ENCODE measurements at places on chromosomes 5 and 9. TPM values are rescaled to one million over a fixed set of nuclear protein-coding genes. Genes with fewer than 3 reads are reported as not detected.

DNA sequence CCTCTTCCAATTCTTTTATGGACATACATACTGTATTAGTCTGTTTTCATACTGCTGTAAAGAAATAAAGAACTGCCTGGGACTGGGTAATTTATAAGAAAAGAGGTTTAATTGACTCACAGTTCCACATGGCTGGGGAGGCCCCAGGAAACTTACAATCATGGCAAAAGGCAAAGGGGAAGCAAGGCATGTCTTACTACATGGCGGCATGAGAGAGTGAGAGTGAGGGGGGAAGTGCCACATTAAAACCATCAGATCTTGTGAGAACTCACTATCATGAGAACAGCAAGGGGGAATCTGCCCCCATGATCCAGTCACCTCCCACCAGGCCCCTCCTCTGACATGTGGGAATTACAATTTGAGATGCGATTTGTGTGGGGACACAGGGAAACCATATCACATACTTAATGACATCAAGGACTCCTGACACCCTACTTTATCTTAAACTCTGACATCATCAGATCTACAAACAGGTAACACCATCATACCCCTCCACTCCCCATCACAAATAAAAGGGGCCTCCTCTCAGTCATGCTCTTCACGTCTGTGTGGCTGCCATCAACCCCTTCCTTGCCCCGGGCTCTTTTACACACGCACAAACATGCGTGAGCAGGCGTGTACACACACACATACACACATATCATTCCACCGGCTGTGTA lies 9.7 kb downstream of the ANKRD33B start:
- no peak for DNase-seq

DNA sequence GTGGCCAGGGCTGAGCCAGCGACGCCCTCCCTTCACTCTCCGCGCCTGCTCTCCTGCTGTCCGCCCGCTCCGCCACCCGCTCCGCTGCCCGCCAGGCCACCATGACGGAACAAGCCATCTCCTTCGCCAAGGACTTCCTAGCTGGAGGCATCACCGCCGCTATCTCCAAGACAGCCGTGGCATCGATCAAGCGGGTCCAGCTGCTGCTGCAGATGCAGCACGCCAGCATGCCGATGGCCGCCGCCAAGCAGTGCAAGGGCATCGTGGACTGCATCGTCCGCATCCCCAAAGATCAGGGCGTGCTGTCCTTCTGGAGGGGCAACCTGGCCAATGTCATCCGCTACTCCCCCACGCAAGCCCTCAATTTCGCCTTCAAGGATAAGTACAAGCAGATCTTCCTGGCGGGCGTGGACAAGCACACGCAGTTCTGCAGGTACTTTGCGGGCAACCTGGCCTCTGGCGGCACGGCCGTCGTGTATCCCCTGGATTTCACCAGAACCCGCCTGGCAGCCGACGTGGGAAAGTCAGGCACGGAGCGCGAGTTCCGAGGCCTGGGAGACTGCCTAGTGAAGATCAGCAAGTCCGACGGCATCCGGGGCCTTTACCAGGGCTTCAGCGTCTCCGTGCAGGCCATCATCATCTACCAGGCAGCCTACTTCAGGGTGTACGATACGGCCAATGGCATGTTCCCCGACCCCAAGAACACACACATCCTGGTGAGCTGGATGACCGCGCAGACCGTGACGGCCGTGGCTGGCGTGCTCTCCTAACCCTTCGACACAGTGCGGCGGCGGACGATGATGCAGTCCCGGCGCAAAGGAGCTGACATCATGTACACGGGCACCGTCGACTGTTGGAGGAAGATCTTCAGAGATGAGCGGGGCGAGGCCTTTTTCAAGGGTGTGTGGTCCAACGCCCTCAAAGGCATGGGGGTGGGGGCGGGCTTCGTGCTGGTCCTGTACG lies 1130.4 kb upstream of the ACO1 start:
- DNase-seq = no peak

The FOXD4L5 gene
- polyA plus RNA-seq = 0.46 TPM

DNA sequence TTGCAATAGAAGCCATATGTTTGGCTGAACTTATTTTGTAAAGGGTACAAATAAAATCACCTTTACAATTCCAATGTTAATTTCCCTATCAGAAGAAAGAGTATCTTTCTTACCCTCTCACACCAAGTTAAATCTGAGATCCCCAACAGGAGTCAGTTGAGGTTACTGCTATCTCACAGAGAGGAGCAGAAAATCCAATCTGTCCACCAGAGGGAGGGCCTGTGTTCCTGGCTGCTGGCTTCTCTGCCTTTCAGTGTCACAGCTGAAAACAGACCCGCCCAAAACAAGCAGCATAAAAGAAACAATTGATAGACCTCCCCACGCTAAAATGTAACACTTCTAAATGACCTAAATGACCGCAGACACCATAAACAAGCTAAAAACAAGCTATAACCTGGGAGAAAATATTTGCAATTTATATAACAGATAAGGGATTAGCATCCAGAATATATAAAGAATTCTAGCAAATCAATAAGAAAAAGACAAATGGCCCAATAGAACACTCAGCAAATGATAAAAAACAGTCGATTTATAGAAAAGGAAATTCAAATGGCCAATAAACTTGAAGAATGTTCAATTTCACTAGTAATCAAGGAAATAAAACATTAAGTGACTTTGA lies 24.5 kb upstream of the MVB12B start:
- DNase-seq = peak; percentile 21

DNA sequence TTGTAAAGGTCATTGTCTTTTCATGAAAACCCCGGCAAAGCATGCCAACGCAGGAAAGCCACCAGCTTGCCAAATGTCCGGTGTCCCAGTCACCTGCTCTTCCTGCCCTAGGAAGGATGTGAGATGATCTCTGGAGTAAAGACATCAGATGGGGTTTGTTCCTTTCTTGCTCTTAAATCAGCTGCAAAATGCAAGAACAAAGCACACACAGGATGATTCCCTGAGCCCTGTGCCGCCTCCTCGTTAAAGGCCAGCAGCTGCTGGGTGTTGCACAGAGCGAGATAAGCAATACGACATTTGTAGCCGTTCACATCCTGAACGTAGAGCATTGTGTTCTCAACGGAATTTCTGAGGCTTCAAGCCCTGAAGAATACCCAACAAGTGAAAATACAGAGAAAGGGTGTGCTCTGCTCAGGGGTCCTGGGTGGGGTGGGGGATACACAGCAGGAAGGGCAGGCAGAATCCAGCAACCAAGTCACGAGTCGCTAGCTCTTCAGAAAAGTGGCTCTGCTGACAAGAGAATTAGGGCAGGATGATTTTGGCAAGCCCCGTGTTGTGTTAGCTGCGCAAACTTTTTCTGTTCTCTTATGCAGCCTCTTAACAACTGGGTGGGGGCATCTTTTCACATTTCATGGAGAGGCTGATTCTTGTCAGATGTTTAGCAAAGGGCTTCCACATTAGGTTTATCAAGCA lies 229.2 kb upstream of the MAP3K1 start:
- DNase-seq = peak; percentile 51

DNA sequence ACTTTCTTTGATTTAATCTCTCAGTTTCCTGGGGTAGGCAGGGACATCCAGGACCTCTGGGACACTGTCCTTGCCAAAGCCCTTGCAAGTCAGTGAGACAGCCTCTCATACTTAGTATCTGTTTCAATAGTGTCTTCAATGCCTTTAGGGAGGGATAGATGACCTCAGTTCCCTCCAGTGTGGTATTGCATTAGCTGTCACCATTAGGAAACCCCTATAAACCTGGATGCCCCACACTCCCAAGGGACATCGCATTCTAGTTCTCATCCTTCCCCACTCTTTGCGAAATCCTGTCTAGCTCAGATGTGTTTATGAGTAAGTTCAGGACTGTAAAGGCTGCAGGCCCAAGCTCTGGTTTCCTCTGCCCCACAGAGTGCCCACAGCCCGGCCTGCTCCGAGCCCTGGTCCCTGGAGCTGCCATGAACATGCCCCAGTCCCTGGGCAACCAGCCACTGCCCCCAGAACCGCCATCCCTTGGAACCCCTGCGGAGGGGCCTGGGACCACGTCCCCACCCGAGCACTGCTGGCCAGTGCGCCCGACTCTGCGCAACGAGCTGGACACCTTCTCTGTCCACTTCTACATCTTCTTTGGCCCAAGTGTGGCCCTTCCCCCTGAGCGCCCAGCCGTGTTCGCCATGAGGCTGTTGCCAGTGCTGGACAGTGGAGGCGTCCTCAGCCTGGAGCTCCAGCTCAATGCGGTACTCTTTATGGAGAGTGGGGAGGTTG lies 13.2 kb downstream of the TMEM8B start:
- no peak for DNase-seq

- no peak for DNase-seq
Observed at GRCh38 chr5:11443831-11444230, 460.4 kb downstream of the CTNND2 start.

DNA sequence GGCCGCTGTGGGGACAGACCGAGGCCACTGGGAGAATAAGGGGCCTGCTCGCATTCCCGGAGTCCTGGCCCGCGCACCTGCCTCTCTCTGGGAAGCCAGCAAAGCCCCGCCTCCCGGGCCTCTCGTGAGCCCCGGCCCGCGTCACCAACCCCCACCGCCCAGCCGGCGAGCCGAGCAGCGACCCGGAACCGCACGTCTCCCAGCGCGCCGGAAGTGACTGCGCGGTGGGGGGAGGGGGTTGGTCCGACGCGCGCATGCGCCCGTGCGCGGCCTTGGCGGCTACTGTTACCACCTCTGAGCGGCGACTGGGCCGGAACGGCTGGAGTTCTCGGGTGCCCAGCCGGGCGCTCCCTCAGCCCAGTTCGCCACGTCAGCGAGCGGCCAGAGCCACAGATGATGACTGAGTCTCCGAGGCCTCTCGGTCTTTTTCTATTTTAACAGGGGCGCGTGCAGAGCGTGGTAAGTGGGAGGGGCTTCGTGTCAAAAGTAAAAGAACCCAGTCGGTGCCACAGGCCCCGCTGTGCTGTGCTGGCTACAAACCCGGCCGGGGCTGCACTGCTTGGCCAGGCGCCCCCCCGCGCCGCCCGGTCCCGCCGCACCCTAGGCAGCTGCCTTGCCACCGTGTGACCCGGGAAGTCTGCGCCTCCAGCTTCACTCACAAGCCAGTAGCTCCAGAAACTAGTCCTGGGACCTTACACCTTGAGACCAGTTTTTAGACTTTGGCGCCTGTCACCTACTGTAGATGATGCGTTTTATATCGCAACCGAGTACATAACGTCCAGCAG lies at the start of gene GOLGA1:
GOLGA1 (minus strand) TSS at position 190 of the 785 bp plus-strand sequence. CDS start 2,372 bp downstream, outside the sequence.
- DNase-seq = peak; percentile 86

GRCh38 chr5:31106691-31107090 lies 86.8 kb upstream of the CDH6 start:
- DNase-seq = no peak

DNA sequence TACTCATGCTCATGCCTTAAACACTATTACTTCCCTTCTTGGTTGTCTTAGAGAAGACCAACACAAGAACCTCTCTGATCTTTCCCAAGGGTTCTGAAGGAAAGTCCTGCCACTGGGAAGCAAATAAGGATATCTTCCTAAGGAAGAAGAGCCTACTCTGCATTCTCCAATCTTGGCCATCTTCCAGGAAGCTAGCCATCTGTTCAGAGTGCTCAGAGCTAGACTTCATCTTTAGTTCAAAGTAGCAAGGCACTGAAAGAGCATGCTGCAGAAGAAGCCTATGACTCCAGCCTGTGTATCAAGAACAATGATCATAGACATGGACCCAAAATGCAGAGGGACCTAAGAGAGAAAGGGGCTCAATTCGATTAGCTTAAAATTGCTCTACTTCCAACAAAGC lies 114.7 kb downstream of the KIAA0825 start:
- DNase-seq = no peak

GRCh38 chr9:125663127-125663526 lies 43.9 kb downstream of the MAPKAP1 start:
- no peak for DNase-seq

- DNase-seq = no peak
Observed at GRCh38 chr9:2043881-2044462, 28.8 kb downstream of the SMARCA2 start.

- DNase-seq = no peak
Observed at GRCh38 chr9:113542741-113543140, 79.2 kb downstream of the RGS3 start.

DNA sequence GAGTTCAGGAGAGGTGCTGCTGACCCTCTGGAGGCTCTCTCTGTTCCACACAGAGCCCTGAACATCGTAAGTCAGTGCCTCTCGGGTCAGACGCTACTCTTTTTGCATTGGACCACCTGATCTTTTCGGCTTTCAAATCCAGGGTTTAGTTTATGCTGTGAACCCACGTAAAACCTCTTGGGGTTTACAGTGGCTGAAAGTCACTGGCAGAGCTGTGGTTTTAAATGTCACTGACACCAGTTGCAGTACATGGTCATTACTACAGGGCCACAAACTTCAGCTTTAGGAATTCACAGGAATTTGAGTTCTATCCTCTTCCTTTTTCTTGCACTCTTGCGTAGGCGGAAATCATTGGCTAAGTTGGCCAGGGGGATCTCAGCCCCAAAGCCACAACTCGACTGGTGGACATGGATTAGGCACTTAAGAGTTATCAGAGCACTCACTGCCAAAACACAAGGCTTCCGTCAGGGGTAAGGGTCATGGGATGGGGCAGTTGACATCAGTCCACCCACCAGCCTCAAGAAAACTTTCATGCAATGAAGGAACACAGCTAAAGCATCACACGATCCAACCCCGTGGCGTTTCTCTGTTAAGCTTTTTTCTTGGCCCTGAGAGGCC lies 76.9 kb downstream of the SFXN1 start:
- DNase-seq = no peak

DNA sequence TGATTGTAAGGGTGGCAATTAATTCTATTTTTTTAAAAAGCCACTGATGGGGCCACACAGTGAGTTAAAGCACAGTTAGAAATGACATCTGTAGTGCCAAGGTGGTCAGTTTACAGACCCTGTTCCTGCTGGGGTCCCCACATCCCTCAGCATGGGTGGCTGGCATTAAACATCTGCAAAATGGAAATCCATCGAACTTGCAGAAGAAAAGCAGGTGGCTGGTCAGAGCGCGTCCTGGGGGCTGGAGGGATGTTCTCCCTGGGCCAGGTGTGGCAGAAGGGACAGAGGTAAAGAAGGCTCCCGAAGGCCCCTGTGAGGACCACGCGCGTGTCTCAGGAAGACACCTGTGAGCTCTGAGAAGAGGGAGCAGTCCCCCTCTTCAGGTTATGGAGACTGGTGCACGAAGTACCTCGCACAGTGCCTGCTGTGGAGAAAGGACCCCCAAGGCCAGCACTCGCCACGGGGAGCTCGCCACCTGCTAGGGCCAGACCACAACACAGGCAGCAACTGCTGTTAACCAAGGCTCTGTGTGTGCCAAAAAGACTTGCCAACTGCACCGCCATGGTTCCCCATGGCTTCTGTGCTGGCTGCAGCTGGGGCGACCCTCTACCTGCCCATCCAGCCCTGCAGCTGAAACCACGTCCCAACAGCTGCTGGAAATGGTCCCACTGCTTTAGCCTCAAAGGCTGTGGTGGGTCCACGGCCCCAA lies 65.2 kb downstream of the RASGEF1C start:
- no peak for DNase-seq

GRCh38 chr5:8386719-8387288 lies 517.9 kb downstream of the MTRR start:
- no peak for DNase-seq

DNA sequence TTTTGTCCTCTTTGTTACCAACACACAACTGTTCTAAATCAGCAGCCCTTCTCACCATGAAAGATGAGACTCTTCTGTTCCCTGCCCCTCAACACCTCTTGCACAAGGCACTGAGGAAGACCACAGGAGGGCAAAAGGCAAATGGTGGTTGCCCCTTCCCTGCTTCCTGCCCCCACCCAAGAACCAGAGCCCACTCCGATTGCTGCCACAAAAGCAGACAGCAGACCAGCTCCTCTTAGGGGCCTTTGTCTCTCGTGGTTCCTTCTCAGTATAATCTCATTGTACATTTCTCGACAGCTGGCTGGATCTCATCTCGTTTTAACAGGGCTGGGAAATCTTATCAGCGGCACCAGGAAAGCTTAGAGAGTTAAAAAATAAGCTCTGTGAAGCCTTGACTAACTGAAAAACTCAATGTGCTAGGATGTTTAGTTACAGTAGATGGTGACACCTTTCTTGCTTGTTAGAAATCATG lies 1.1 kb downstream of the MVB12B start:
- no peak for DNase-seq

All from left renal pelvis (tissue), 4 donors.